ENCODE measurements at places on chromosomes 1 and 21. TPM values are rescaled to one million over a fixed set of nuclear protein-coding genes. Genes with fewer than 3 reads are reported as not detected.

Gene BATF3
- 0.59 TPM for total RNA-seq

Gene FBXO2
- not detected for total RNA-seq

Gene AIRE
- not detected for total RNA-seq

Gene LCE1D
- not detected for total RNA-seq

Gene TRPM2
- total RNA-seq = 18.3 TPM

Gene PRKCZ
- 3.7 TPM for total RNA-seq

Gene TFAP2E
- total RNA-seq = not detected

Gene OR4F29
- not detected for total RNA-seq

Gene KRTAP19-1
- not detected for total RNA-seq

Gene RGSL1
- total RNA-seq = not detected

Gene LYPD8
- not detected for total RNA-seq

Gene PCBP3
- total RNA-seq = not detected

Gene RPE65
- not detected for total RNA-seq

Gene LCE2C
- not detected for total RNA-seq

Gene AKR7A3
- 0.89 TPM for total RNA-seq

Gene SYNC
- total RNA-seq = 10.6 TPM

Gene UBE2U
- not detected for total RNA-seq

Gene HSD11B1
- total RNA-seq = 0.13 TPM

Gene CRP
- total RNA-seq = not detected

Gene PRMT2
- 85.1 TPM for total RNA-seq

Gene AQP10
- total RNA-seq = not detected

Gene CFAP298
- 35.1 TPM for total RNA-seq

Gene SH2D5
- 2.9 TPM for total RNA-seq

Gene FLG2
- not detected for total RNA-seq

Gene FALEC
- total RNA-seq = not detected

Gene SLC6A17
- 2.0 TPM for total RNA-seq

Gene SPRR2G
- total RNA-seq = not detected

Gene HPCAL4
- total RNA-seq = not detected

Gene CD244
- total RNA-seq = not detected

Gene SYPL2
- 0.05 TPM for total RNA-seq

Gene GLIS1
- not detected for total RNA-seq

Gene CCDC181
- not detected for total RNA-seq

Gene CELA3B
- total RNA-seq = not detected

Gene HSPB7
- total RNA-seq = not detected

Gene FTCD
- not detected for total RNA-seq

Gene TMEM81
- 0.60 TPM for total RNA-seq

Gene IL23R
- total RNA-seq = not detected
